Fibroblast of skin of back (primary cell): ENCODE measurements at places on chromosomes 1 and 21.

DNA sequence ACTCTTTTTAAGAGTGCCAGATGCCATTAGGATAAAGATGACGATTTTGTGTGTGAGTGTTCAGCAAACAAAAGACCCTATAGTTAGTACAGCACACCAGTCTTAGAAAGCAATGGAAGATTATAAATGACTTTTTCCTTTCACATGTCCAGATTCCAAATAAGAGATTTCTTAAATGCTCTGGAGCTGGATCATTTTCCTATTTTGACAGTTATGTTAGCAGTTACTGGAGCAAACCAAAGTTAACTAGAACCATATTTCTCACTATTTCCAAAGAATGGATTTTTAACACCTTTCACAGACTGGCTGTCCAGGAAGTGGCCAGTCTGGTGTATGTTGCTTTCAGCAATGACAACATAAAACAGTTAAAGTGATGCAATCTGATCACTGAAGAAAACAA, 905.8 kb upstream of the ADGRL2 start:
- DNase-seq = no peak

DNA sequence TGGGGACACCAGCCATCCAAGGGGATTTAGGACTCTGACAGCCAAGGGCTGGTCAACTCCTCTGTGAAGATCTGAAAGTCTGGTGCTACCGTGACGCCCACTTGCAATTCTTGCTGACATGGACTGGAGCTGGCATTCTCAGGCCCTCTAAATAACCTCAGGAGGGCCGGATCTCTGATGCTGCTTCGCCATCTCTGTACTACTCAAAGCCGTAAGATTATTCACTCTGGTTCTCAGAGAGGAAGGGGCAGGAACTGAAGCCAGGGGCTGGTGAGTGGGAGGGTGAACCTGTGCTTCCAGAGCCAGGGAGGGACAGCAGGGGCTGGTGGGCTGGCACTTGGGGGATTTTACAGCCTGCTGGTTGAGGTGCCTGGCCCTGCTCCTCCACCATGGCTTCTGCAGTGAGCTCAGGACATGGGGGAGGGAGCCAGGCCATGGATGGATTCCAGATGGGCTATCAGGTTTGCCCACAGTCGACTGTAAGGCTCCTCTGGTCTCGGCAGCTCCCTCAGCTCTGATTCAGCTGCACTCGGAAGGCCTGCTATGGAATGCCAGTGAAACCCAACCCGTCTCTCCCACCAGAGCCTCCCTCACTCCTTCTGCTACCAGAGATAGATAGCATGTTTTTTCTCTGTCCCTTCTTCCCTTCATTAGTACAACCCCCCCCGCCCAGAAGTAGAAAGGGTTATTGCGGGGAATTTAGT, 84.5 kb downstream of the PLXNA2 start:
- peak; percentile 79 for DNase-seq

GRCh38 chr1:44437107-44437716, 32.2 kb downstream of the RNF220 start:
- no peak for DNase-seq

- no peak for DNase-seq
Observed at GRCh38 chr1:67846538-67846937, 13.3 kb upstream of the GNG12 start.

GRCh38 chr1:39238476-39238875, 34.0 kb downstream of the MACF1 start:
- DNase-seq = peak; percentile 87

DNA sequence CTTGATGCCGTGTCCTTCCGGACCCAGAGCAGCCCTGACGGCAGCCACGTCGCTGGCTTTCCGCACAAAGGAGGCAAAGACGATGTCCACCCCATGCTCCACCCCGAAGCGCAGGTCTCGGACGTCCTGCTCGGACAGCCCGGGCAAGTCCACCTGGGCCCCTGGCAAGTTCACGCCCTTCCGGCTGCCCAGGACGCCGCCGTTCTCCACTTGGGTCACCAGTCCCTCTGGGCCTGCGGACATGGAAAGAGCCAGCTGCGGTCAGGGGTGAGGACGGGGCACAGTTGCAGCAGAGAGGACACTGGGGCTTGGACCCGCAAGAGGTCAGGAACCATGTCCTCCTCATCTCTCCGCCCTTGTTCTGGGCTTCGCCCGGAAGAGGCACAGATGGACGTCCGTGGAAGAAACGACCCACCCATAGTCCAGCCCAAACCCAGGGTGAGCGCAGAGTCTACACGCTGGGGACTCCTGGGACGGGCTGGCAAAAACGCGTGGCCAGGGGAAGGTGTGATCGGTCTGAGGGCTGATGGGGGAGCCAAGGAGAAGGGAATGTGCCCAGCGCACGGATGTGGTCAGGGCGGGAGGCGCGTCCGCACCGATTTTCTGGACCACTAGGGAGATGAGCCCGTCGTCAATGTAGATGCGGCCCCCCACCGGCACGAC, 6.6 kb downstream of the PKLR start:
- no peak for DNase-seq
